Activated T-helper 1 cell treated with anti-CD3 and anti-CD28 coated beads, Interleukin-12 subunit alpha, Interleukin-12 subunit beta, Interleukin-2, Interleukin-4 antibody, amounts not matched to agents 30 ng/mL and 10 ng/mL and 1 ng/mL, durations not matched to agents 14 hours and 24 hours and 36 hours (primary cell): ENCODE measurements at places on chromosomes 3 and 15. TPM values are rescaled to one million over a fixed set of nuclear protein-coding genes. Genes with fewer than 3 reads are reported as not detected.

GRCh38 chr3:17257269-17257668, 372.5 kb downstream of the PLCL2 start:
- H3K4me3 ChIP-seq, result no peak overlapping the region
- no peaks in the 10 kb centered on the region for H3K36me3 ChIP-seq
- H3K4me1 ChIP-seq, result no peaks in the 10 kb centered on the region
- peaks cover 3% of the 10 kb centered on the region for H3K27me3 ChIP-seq
- DNase-seq, result no peak

CNTN6 gene
- not detected in 2 replicates for total RNA-seq

GRCh38 chr15:66164788-66165187, 88.8 kb downstream of the MEGF11 start:
- no peak overlapping the region for H3K4me3 ChIP-seq
- peaks cover 4% of the 10 kb centered on the region for H3K27me3 ChIP-seq
- H3K36me3 ChIP-seq, result no peaks in the 10 kb centered on the region
- DNase-seq, result no peak
- no peak overlapping the region for H3K27ac ChIP-seq
- no peaks in the 10 kb centered on the region for H3K4me1 ChIP-seq

ZNF385D gene
- not detected in 2 replicates for total RNA-seq

GRCh38 chr3:171266034-171266739, 194.0 kb downstream of the TNIK start:
- no peaks in the 10 kb centered on the region for H3K27me3 ChIP-seq
- peak overlapping the region; percentile 87 for H3K27ac ChIP-seq
- DNase-seq, result no peak
- H3K4me3 ChIP-seq, result peak overlapping the region; percentile 66
- peaks cover 88% of the 10 kb centered on the region for H3K4me1 ChIP-seq

- H3K4me3 ChIP-seq, result no peak overlapping the region
- no peak for DNase-seq
- no peaks in the 10 kb centered on the region for H3K36me3 ChIP-seq
- H3K27ac ChIP-seq, result no peak overlapping the region
- peaks cover 59% of the 10 kb centered on the region for H3K4me1 ChIP-seq
These were observed 118.0 kb upstream of the MEF2A start for GRCh38 chr15:99447497-99448371.

FMN1 gene
- 0.03 TPM in 1 of 2 replicates, not detected in the other for total RNA-seq

IQCF5 gene
- not detected in 2 replicates for total RNA-seq

DNA sequence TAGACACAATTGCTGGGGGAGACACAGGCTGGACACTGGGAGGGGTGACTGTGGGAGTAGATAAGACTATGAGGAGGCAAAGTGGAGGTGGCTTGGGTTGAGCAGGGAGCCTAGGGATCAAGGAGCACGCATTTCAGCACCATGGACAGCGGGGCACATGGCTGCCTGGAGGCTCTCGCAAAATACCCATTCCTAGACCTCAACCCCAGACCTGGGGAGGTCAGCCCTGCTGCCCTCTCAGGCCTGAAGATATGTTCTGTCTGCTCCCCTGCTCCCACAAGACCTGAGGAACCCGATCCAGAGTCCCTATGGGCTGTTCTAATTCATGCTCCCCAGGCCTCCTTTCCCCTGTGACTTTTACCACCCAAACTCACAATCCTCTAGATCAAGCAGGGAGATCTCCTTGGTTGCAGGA, 16.0 kb upstream of the CPEB1 start:
- no peak overlapping the region for H3K27ac ChIP-seq
- no peaks in the 10 kb centered on the region for H3K36me3 ChIP-seq
- no peaks in the 10 kb centered on the region for H3K27me3 ChIP-seq
- no peaks in the 10 kb centered on the region for H3K4me1 ChIP-seq
- peak; percentile 26 for DNase-seq

XXYLT1 gene
- total RNA-seq, result 14.5 and 14.9 TPM in 2 replicates

GRCh38 chr3:14689247-14689980, 14.5 kb downstream of the C3orf20 start:
- peaks cover 2% of the 10 kb centered on the region for H3K27me3 ChIP-seq
- no peaks in the 10 kb centered on the region for H3K4me1 ChIP-seq
- peak overlapping the region; percentile 6 for H3K27ac ChIP-seq
- H3K4me3 ChIP-seq, result no peak overlapping the region

BCL2A1 gene
- 91.8 and 95.0 TPM in 2 replicates for total RNA-seq

MYNN gene
- total RNA-seq, result 14.5 and 16.8 TPM in 2 replicates

MYO1E gene
- total RNA-seq, result 33.3 and 33.6 TPM in 2 replicates
